ENCODE measurements at places on chromosomes 5 and 9.

DNA sequence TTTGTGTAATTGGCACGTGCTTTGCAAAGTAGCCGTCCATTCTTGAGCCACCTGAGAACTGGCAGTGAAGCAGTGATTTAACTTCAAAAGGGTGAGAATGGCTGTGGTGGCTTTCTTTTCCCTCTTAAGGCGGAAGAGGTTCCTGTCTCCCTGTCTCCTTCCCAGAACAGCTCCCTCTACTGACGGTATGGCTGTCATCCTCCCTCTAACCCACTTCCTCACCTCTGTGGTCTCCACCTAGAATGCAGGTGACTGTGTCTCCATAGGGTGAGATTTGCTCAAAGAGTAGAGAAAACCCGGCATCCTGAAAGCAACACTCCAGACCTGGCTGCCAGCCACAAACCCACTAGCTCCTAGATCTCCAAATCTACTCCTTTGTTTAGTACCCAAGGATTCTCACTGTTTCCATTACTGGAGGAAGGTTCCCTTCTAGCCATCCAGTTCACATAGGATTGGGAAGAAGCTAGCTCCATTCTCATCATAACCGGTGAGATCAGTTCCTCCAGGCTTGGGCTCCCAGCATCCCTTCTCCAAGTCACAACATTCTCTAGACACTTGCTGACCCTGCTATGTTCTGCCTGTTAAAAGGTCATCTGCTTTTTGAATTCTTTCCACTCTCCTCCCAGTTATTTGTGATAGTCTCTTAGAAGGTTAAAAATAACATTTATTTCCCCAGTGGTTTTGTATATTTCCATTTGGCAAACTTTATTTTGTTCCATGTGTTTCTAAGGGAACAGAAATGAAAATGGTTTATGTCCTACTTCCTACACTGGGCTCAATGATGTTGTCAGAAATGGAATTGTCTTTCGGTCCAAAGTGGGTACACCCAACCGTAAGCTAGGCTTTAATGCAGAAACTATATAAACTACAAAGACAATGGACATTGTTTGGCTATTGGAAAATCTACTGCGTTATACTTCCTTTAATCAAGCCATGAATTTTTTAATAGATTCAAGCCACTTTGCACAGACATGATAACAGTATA lies 269.4 kb downstream of the CWC27 start:
- DNase-seq, result no peak

GRCh38 chr5:138334867-138335447 lies 3.1 kb upstream of the FAM53C start:
- no peak for DNase-seq

DNA sequence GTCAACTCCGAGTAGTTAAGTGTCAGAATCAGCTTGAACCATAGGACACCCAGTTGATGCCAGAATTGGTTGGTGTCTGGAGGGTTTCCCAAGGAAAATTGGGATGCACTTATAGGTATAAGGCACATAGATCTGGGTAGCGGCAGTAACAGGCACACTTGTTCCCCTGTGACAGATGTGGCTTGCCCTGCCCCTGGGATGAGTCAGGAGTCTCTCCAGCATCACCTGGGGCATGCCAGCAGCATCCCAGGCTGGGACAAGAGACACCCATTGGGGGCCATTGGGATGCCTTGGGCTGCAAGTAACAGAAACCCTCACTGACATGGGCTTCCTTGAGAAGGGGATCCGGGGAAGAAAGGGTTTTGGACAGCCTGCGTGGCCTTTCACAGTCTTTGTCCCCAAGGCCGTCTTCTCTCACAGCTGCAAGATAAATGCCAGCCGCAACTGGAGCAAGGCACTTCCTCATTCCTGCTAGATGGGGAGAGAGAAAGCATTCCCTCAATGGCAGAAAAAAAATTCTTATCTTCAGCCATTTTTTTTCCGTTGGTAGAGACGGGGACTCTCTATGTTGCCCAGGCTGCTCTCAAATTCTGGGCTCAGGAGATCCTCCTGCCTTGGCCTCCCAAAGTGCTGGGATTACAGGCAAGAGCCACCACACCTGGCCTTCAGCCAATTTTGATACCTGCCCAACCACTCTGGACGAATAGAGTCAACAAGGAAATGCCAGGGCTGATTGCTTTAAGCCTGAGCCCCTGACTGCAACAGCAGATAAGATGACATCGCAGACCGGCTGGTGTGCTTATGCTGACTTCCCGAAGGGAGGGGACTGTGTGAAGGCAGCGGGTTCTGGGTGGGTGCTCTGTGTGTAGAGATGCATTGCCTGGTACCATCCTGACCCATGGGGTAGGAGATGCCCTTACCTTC lies 13.3 kb upstream of the RNF130 start:
- no peak for DNase-seq

GRCh38 chr9:37191403-37192089 lies 71.2 kb downstream of the ZCCHC7 start:
- DNase-seq, result no peak

- DNase-seq, result no peak
These were observed 349.3 kb upstream of the SLC24A2 start for GRCh38 chr9:20138116-20138515.

Measured in NCI-H1092 (cell line).